Right lobe of liver (tissue), 6 donors: ENCODE measurements at places on chromosomes 11 and 22. TPM values are rescaled to one million over a fixed set of nuclear protein-coding genes. Genes with fewer than 3 reads are reported as not detected.

CRYAB gene
- total RNA-seq = 6.9 TPM

TBX10 gene
- 0.34 TPM for total RNA-seq

PTPRCAP gene
- 2.8 TPM for total RNA-seq

ACAT1 gene
- 1,180 TPM for total RNA-seq

IL18 gene
- total RNA-seq = 4.5 TPM

SLC1A2 gene
- 14.6 TPM for total RNA-seq

PPFIBP2 gene
- 28.9 TPM for total RNA-seq

CCDC188 gene
- not detected for total RNA-seq

CD3D gene
- not detected for total RNA-seq

- no peak for DNase-seq
These were observed 6.6 kb downstream of the TRIM34 start for GRCh38 chr11:5631417-5631816.

GRCh38 chr11:65868076-65868667 is 4.4 kb downstream of the EFEMP2 start:
- DNase-seq = no peak

- DNase-seq = no peak
These were observed 4.0 kb downstream of the DEAF1 start for GRCh38 chr11:690738-691633.

DNA sequence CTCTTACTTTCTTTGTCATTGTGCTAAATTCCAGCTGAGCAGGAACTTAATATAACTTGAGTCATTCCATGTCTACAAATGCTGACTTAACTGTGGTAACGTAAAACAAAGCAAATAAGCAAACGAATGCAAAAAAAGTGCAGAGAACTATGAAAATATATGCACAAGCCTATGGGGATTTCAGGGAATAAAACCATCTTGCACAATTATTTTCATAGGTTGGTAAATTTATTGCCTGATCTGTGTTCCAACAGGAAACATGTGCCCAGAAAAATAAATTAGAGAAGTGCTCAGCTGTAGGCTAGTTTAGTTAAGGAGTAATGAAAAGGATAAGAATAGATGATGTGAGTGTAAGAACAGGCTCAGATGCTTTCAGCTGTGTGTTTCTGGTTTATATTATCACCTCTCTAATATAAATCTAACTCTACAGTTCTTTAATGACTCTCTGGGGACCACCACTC is 1169.3 kb downstream of the LRRC4C start:
- DNase-seq = no peak

DNA sequence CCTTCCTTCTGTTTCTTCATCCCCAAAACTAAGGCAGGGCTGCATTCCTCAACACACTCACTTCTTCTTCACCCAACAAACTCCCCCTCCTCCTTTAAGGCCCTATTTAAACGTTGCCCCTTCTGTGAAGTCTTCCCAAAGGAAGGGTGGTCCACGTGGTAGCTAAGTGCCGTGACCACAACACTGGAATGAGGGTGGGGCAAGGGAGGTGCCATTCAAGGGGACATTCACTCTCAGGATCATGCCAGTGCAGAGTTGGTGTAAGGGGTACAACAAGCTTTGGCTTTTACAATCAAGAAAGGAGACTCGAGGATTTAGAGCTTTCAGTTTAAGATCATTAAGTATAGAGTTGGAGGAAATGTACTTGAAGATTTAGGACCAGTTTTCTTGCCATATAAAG is 8.0 kb upstream of the MS4A10 start:
- no peak for DNase-seq

DNA sequence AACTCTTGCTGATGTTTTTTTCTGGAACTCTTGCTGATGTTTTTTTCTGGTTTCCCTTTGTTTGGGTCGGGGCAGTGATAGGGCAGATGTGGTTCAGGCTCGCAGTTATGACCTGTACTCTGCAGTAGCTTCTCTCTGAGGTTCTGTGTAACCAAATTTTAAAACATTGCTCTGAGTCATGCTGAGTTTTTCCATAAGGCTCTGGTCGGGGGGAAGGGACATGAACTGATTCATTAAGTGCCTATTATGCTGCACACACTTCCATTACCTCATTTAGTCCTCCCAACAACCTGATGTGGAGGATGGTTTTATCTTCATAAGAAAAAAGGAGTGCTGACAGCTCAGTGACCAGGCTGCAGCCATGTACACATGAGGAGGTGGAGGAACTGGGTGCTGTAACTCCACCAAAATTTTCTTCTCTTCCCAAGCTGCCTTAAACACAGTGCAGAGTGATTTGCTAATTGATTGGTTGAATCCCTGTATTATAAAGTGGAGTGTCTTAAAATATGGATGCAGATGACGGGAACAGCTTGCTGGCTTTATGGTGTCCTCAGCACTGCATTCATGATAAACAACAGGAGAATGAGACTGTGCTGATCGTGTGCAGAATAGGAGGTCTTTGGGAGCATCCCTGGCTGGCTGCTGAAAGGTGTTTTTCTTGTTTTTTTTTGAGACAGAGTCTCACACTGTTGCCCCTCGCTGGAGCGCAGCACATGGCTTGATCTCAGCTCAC is 19.1 kb downstream of the TNRC6B start:
- no peak for DNase-seq

DNA sequence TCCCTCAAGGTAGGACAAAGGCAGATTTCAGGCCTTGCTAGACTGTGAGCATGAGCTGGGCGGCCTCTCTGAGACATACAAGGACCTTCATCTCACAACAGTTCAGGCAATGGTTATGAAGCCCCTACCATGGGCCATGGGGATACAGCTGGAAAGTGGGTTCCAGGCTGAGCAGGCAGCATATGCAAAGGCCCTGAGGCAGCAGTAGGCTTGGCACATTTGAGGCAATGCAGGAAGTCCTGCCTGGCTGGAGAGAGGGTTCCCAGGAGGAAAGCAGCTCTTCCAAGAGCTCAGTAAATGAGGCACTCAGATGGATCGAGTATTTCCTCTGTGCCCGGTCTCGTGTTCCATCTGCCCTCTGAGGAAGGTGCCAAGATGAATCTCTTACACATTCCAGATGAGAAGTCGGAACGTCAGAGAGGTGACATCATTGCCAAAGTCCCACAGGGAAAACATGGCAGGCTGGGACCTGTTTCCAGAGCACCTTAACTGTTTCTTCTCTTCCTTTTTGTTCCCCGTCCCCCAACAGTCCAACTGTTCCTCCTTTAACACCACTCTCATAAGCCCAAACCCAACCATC is 388.6 kb downstream of the MN1 start:
- DNase-seq = no peak

DNA sequence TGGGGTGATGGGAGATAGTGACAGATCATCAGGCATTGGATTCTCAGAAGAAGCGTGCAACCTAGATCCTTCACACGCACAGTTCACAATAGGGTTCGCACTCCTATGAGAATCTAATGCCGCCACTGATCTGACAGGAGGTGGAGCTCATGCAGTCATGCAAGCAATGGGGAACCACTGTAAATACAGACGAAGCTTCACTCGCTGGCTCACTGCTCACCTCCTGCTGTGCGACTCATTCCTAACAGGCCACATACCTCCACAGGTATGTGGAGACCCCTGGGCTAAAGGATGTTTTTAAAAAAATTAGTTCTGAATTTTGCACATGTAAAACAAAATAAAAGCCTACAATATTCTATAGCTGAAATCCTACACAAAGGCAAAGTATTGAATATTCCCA is 20.5 kb upstream of the TEAD1 start:
- no peak for DNase-seq
